ENCODE measurements at places on chromosomes 4 and X.

GRCh38 chrX:130524476-130525194, 122.8 kb downstream of the RBMX2 start:
- no peak for DNase-seq

DNA sequence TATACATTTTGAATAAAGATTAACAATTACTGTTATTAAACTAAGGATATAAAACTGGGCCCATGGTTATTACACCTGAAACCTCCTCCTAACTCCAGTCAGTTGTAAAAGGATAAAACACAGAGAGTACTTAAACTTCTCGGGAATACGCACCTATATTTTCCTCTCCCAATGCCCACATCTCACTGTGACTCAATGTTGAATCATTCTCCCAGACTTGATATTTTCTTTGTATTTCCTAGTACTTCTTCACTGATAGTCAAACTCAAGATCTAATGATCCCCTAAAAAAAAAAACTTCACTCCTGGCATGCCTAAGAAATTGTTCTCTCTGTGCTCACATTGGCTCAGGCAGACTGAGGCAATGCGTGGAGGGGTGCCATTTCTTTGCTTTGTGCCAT, 212.5 kb upstream of the DKK2 start:
- no peak for DNase-seq

- no peak for DNase-seq
These were observed 194.8 kb downstream of the SOWAHB start for GRCh38 chr4:76703123-76703490.

GRCh38 chr4:189499696-189500095, 441.0 kb upstream of the FRG1 start:
- no peak for DNase-seq

DNA sequence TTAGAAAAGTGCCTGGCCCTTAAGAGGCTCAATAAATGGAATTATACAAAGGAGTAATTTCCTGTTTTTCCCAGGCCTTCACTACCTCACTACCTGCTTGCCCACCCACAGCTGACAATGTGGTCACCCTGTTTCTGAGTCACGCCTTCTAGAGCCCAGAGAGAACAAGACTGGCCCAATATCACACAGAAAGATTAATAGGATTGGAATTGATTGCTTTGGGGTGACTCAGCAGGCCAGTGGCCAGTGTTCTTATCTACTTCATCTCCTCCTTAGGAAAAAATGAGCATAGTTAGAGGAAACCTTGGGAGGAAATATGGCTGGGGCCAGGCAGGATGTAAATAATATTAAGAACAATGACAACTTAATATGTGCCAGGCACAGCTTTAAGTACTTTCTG, 4.5 kb upstream of the FGF16 start:
- DNase-seq: no peak

DNA sequence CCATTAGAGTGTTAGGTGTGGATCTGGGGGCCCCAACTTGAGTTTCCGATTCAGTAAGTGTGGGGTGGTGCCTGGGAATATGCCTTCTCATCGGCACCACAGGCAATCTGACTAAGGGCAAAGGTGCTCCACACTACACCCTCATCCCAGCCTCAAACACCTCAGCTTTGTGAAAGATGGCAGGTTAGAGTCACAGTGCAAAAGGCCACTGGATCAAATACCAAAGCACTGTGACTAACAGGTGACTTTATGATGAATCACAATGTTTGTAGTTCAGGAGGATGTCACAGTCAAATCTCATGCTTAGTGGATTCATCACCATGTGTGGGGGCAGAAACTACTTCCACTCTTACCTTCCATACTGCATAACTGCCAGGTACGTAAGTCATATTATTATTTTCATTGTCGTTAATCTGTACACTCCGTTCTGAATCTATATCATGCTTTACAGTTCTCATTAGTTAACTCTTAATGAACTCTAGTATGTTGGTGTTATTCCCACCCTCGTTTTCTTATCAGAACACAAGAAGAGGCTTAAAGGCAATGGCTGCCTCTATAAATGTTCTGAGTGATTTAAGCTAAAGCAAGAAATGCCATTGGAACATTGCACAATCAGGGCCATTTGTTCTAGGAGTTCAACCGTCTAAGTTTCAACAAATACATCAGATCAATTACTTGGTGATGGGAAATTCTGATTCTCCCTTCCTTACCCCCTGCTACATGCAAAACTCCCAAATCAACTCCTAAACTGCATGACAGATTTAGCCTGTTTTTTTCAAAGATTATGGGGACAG, 50.2 kb downstream of the PRKG2 start:
- DNase-seq: no peak

- DNase-seq: no peak
These were observed 4.2 kb upstream of the JCHAIN start for GRCh38 chr4:70670332-70671014.

GRCh38 chr4:107757864-107758476, 37.9 kb upstream of the PAPSS1 start:
- DNase-seq: peak; percentile 27

DNA sequence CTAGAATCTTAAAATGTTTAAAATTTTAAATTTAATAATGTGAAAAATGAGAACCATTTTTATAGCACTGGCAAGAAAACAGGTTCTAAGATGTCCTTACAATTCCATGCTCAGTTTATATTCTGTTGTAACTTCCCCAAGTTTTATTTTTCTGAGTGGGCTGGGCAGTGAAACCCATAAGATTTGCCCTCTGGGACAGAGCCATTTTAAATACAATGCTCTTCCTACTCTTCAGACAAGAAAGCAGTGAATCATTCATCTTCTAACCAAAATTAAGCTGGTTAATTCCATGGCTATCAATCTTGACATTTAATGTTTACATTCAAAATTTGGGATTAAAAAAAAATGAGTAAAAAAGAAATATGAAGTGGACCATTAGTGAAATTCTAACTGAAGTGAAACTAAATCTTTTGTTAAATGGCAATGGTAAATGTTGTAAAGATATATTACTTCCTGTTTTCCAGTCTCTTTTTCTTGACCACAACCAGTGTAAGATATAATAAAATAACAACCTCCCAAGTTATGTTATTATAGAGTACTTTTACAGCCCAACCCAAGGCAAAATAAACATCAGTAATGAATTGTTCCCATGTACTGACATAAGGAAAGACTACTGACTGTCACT, 37.2 kb upstream of the PTPN13 start:
- DNase-seq: no peak

Measured in CD4-positive, alpha-beta T cell treated with Interleukin-10 for 1 hour (primary cell).